Activated CD8-positive, alpha-beta memory T cell treated with anti-CD3 and anti-CD28 coated beads for 48 hours (primary cell): ENCODE measurements at places on chromosomes 16 and 17.

- no peak for DNase-seq
Measured at GRCh38 chr17:66343531-66344078, 41.2 kb downstream of the PRKCA start.

- DNase-seq: no peak
Measured at GRCh38 chr17:13352747-13353415, 248.8 kb downstream of the HS3ST3A1 start.

- no peak for DNase-seq
Measured at GRCh38 chr17:77877036-77877435, 81.5 kb upstream of the TNRC6C start.

DNA sequence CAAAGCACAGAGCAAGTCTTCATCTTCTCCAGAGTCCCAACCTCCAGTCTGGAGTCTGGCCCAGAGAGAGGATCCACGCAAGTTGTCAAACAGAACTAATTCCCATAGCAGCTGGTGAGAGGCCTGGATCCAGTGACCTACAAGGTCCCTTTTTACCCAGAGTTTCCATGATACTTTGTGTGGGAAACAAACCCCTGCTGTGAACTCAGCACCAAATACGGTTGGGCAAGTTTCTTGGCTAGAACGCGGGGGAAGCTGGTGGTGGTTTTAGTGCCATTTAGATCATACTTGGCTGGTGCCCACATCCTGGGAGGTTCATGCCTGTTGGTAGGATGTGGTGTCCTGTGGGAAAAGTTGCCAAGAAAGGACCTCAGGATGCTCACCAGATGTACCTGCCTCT, 18.1 kb downstream of the TMC7 start:
- no peak for DNase-seq

DNA sequence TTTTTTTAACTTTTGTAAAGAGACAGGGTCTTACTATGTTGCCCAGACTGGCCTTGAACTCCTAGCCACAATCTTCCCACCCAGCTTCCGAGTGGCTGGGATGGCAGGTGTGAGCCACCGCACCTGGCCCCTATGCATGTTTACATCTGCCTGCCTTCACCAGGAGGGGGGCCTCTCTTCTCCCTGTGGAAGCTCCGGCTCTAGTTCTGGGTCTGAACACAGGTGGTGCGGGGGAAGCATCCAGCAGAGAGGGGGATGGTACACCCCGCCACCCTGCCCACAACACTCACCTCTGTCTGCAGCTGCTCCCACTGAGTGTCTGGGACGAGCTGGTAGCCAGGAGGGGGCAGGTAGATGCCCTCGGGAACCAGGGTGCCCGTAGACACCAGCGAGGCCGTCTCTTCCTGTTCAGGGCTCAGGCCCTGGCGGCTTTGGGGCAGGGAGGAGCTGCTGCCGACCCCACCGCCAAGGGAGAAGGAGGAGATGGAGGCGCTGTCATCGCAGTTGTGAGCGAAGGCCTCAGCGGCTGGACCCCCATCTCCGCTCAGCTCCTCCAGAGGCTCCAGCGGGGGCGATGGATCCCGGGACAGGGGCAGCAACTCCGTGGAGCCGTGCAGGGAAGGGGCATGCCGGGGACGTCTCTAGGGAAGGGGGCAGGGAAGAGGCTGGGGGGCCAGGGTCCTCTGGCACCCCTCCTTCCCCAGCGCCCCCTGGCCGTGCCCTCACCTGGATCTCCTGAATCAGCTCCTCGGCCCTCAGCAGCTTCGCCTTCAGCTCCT, 10.9 kb downstream of the RABEP2 start:
- DNase-seq: no peak

- no peak for DNase-seq
Measured at GRCh38 chr17:81493198-81494038, 19.2 kb downstream of the ACTG1 start.

GRCh38 chr17:67830440-67830839, 5.1 kb downstream of the BPTF start:
- DNase-seq: no peak

- DNase-seq: no peak
Measured at GRCh38 chr17:44331249-44331760, 6.7 kb upstream of the SLC25A39 start.

GRCh38 chr17:58829172-58829637, 73.6 kb downstream of the PPM1E start:
- no peak for DNase-seq

- DNase-seq: no peak
Measured at GRCh38 chr17:35154196-35155165, 6.9 kb downstream of the UNC45B start.

- no peak for DNase-seq
Measured at GRCh38 chr16:2511128-2511800, 2.5 kb upstream of the ATP6V0C start.

GRCh38 chr17:6512552-6512951, 43.8 kb downstream of the PITPNM3 start:
- DNase-seq: no peak

DNA sequence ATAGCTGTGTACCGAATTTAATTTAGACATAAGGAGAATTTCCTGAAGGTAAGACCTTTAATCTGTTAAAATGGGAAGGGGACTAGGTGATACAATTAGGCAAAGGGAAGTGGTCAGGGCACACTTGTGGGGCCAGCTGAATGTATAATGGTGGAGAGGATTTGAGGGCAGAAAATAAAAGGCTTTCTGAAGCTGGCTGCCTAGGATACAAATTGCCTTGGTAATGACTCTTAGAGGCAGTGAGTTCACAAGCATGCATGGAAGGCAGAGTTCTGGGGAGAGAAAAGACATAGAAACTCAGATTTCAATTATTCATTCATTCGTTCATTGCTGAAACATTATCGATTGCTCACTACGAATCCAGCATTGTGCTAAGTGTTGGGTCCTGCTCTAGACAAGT, 12.4 kb upstream of the NFAT5 start:
- DNase-seq: no peak

DNA sequence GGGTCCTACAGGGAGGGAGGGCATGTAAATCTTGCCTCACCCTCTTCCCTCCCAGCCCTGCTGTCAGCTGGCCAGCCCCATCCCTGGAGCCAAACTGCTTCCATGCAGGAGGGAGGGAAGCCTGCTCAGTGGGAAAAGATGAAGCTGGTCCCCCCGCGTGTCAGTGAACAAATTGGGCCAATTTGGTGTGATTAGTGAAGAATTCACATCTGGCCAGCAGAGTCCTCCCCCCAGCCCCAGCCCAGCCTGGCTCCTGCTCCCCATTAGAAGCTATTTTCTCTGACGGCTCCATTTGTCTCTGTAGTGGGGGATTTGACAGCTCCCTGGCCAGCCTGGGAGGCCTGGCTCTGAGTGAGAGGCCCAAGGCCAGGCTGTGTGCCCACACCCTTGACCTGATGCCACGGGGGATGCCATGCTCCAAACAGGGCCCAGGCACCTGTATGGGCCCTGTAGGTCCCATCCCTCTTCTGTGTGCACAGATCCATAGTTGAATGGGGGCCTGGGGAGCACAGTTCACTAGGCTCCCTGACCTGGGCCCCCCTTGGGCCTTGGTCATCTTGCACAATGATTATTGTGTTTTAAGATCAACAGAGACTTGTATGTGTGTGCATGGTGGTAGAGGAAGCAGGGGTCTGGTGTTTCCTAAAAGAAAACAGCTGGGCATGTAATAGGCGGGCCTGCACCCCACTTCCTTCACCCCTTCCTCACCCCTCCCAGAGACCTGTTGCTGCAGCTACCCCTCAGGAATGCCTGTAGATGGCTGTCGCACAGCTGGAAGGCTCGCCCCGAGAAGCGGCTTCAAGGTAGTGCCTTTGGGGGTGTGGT, 50.7 kb upstream of the TAC4 start:
- no peak for DNase-seq

DNA sequence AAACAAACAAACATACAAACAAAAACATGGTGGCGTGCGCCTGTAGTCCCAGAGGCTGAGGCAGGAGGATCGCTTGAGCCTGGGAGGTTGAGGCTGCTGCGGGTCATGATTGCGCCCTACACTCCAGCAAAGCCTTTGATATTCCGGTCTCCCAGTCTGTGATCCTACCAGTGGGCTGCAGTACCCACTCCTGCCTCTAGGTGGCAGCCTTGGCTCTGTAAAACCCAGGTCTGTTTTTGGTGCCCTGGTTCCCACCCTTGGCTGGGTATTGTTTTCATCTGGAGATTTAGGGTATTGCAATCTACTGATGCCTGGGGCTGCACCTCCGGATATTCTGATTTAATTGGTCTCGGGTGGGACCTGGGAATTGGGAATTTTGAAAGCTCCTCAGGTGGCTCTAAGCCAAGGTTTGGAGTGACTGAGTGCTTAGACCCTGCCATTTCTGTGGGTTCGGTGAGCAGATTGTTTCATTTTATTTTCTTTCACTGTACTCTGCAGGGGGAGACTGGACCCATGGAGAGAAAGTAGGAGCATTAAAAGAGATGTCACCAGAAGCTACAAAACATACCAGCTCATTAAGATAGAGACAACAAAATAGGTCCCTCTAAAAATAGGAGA, 40.5 kb downstream of the MYH3 start:
- peak; percentile 68 for DNase-seq

- DNase-seq: peak; percentile 60
Measured at GRCh38 chr17:1573932-1574696, 11.5 kb upstream of the PITPNA start.

- no peak for DNase-seq
Measured at GRCh38 chr16:70476272-70477020, 22.1 kb downstream of the FCSK start.

GRCh38 chr17:50558941-50559614, 1.4 kb upstream of the CACNA1G start:
- no peak for DNase-seq

GRCh38 chr16:9409560-9410493, 318.4 kb downstream of the HAPSTR1 start:
- DNase-seq: no peak

- DNase-seq: no peak
Measured at GRCh38 chr17:76630151-76630550, 13.4 kb downstream of the ST6GALNAC1 start.

- DNase-seq: no peak
Measured at GRCh38 chr16:79127766-79128165, 472.8 kb downstream of the MAF start.

GRCh38 chr16:52827456-52827855, 225.2 kb downstream of the CHD9NB start:
- no peak for DNase-seq

- DNase-seq: no peak
Measured at GRCh38 chr17:61597607-61598006, 6.6 kb upstream of the NACA2 start.

GRCh38 chr16:85500220-85500619, 112.9 kb upstream of the GSE1 start:
- DNase-seq: no peak

- no peak for DNase-seq
Measured at GRCh38 chr17:57288773-57289121, 32.4 kb downstream of the MSI2 start.

GRCh38 chr17:3792481-3792880, 8.5 kb downstream of the ITGAE start:
- no peak for DNase-seq

DNA sequence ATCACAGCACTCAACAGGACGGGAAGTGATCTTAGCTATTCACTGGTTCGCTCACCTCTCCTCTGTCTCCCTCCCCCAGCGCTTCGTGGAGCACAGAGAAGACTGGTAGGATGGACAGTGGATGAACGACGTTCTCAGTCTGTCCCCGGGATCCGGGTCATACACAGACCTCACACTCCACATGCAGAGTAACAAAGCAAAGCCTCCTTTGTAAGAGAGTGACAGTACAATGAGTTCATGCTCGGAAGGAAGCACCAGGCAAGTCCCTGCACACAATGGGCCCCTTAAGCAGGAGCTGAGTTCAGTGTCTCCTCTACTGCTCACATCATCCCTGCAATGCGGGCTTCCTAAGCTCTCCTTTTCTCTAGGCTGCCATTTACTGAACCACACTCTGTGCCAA, 356.9 kb downstream of the C16orf95 start:
- no peak for DNase-seq

DNA sequence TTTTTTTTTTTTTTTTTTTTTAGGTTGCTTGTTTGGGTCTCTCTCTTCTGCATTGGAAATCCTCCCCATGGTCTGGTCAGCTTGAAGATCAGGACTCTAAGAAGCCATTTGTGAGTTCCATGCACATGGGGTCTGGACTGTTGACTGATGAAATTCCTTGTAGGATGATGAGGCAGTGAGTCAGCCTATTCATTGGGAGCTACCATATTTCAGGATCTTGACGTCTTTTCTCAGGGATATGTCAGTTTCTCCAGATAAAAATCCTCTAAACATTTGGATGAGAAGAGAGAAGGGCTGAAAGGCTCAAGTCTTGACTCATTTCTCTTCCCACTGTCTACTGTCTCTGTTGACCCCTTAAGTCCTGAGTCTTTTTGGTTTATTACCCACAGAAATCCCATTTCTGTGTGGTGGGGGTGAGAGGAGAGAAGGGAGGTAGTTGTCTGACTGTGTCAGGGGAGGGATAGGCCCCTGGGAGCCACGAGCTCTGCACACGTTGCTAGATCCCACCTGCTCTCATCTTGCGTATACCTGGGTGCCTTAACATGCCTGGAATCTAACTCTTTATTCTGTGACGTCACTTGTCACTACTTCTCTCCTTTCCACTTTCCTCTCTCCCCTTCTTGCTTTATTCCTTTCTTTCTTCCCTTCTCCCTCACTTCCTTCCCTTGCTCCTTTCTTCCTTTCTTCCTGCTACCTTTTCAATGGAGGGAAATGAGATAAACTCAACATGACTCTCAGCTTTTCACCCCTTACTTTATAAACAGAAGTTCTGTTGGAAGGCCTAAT, 333.1 kb upstream of the XYLT1 start:
- no peak for DNase-seq

DNA sequence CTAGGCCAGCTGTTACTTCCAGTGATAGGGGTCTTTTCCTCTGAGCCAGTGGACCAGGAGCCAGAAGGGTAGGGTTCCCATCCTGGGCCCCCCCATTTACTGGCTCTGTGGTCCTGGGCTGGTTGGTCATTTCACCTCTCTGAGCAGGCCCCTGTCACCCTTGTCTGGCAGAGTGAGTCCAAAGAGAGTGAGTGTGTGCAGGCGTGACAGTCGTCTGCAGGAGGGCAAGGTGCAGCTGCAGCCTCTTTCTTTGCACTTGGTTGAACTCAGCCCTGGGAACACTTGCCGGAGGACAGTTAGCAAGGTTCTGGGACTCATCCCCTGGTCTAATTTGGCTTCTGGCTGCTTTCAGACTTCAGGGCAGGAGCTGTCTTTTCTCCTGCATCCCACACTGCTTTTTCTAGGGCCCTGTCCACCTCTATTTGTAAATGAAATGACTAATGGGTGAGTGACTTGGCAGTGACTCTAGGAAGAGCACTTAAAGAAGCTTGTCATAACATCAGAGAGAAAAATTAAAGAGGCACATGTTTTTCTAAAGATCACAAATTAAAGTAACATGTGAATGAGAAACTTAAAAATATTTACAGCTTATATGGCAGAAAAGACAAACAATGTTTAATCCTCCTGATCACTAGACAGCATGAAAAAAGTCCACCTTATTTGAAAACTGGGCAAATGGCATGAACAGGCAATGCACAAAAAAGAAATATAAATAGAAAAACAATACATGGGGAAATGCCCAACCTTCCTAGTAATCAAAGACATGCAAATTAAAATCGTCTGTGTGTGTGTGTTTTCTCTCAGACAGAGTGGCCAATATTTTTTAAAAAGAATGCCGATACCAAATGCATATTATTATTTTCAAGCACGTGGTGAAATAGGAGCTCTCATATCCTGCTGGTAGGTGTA, 137.5 kb downstream of the NTN1 start:
- DNase-seq: no peak
